T-cell (primary cell): ENCODE measurements at places on chromosomes 2 and 18.
A peak's percentile ranks its signal among the peaks of the same experiment; 100 is the strongest.

DNA sequence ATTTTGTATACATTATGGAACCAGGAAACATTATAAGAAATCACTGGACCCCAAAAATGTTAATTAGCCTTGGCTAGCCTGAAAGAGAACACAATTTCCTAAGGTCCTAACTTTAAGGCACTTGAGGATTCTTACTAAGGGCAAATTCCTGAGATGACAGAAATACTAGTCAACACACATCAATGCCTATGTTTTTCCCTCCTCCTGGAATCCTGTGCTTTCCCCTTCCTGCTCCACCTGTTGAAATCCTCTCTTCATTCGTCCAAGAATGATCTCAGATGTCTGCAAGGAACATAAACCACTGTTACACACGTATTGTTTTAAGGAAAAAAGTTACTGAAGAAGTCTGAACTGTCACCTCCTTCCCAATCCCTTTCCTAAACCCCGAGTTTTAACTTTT is 21.2 kb upstream of the DARS1 start:
- H3K4me3 ChIP-seq, result no peak overlapping the region
- no peaks in the 10 kb centered on the region for H3K27me3 ChIP-seq
- H3K36me3 ChIP-seq, result no peaks in the 10 kb centered on the region
- H3K4me1 ChIP-seq, result peaks cover 19% of the 10 kb centered on the region

- DNase-seq, result no peak
- H3K4me3 ChIP-seq, result no peak overlapping the region
- H3K27me3 ChIP-seq, result no peaks in the 10 kb centered on the region
- no peaks in the 10 kb centered on the region for H3K4me1 ChIP-seq
- H3K27ac ChIP-seq, result no peak overlapping the region
Observed at GRCh38 chr2:30860003-30860725, 52.9 kb upstream of the CAPN13 start.

DNA sequence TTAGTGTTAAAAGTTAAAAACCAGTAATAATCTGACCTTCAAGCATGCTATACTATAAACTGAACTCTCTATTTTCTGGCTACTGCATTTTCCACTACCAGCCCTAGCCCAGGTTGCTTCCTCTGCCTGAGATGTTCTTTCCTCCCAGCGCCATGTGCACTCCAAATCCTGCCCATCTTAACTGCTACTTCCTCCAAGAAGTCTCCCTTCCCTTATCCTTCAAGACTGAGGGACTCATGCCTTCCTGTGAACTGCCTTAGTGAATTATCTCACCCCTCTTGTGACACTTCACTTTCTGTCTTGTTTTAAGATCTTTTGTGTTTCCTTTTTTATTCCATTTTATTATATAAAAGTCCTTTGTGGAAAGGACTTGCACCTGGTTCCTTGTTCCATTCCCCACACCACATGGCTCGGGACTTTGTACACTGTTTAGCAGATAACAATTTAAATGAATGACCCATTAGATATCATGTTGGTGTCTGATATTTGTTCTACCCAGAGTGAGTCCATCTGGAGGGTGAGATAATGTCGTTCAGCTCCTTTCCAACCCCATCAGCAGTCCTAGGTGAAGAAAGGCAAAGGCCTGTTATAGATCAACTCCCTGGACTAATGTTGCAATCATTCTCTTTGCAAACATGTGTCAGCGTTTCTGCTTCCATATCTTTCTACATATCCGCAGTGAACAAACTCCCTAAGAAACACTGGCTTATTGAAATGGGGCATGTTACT is 20.9 kb upstream of the AGFG1 start:
- H3K36me3 ChIP-seq, result no peaks in the 10 kb centered on the region
- H3K27ac ChIP-seq, result no peak overlapping the region
- H3K27me3 ChIP-seq, result no peaks in the 10 kb centered on the region
- DNase-seq, result no peak
- no peak overlapping the region for H3K4me3 ChIP-seq

DNA sequence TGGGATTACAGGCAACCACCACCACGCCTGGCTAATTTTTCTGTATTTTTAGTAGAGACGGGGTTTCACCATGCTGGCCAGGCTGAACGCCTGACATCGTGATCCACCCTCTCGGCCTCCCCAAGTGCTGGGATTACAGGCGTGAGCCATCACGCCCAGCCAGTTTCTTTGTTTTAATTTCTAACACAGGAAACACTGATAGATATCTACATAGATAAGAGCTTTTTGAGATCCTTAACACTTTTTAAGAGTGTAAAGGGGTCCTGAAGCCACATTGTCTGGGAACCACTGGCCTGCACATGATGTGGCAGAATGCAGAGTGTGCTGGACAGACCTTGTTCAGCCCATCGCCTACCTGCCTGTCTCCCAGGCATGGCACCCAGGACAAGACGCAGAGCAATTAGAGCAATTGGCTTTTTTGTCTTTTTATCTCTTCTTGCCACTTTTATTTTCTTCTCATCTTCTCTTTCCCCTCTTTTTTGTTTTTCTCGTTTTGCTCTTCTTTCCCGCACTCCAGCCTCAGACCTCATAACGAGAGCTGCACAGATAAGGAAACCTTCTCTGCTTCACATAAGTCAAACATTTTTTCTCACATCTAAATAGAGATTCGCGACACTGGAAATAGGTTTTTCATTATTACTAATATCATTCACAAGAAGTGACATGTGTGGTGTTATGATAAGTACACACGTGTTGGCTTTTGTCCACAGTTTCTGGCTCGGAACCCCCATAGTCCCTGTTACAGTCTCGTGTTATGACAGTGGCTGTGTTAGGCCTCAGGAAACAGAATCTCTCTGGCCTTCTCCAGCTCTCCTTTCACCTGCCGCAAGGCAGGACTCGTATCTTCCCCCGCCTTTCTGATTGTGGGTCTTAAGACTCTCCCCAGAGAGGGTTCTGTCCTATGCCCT is 25.2 kb upstream of the GPR55 start:
- no peak for DNase-seq
- no peak overlapping the region for H3K4me3 ChIP-seq
- H3K27me3 ChIP-seq, result peaks cover 4% of the 10 kb centered on the region
- H3K27ac ChIP-seq, result no peak overlapping the region

GRCh38 chr2:215920244-215921100 is 92.9 kb downstream of the MREG start:
- no peak overlapping the region for H3K27ac ChIP-seq
- H3K27me3 ChIP-seq, result no peaks in the 10 kb centered on the region
- H3K4me3 ChIP-seq, result no peak overlapping the region
- DNase-seq, result peak; percentile 34

DNA sequence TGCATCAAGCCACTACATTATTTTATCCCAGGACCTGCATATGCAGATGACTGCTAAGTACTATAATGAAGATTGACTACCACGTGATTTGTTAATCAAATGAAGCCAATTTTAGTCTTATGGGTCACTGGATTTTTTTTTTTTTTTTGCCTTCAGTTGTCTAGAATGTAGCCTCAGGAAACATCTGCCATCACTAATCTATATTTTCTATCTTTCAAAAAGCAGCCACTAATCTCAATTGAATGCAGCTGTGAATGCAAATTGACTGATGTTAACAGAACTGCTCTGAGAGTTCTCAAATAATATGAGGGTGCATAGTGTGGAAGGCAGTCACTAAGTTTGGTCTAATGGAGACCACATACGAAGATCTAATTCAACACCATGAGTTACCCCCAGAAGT is 106.3 kb downstream of the ABCA12 start:
- no peak overlapping the region for H3K27ac ChIP-seq
- H3K4me3 ChIP-seq, result no peak overlapping the region
- no peaks in the 10 kb centered on the region for H3K36me3 ChIP-seq

- H3K4me1 ChIP-seq, result no peaks in the 10 kb centered on the region
- no peak overlapping the region for H3K4me3 ChIP-seq
- no peak overlapping the region for H3K27ac ChIP-seq
- no peaks in the 10 kb centered on the region for H3K36me3 ChIP-seq
Observed at GRCh38 chr2:238731961-238732360, 115.9 kb upstream of the TWIST2 start.

- H3K27me3 ChIP-seq, result no peaks in the 10 kb centered on the region
- peak overlapping the region; percentile 56 for H3K27ac ChIP-seq
- no peaks in the 10 kb centered on the region for H3K36me3 ChIP-seq
- no peak for DNase-seq
- peak overlapping the region; percentile 49 for H3K4me3 ChIP-seq
- H3K4me1 ChIP-seq, result peaks cover 11% of the 10 kb centered on the region
Observed at GRCh38 chr2:86807468-86808275, 17.0 kb upstream of the CD8A start.

DNA sequence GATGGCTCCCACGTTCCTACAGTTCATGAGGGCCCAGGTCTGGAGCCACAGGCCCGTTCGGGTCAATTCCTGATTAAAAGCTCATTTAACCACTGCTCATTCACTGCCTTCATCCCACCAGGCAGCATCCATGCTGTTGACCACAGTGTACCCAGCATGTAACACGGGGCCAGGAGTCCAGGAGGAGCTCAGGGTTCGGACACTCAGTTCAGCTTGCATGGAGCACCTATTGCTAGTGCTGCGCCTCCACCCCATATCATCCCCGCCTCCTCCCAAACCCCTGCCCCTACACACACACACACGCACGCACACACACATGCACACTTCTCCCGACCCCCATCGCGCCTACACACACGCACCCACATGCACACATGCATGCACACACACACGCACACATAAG is 72.9 kb upstream of the SNTG2 start:
- no peak for DNase-seq
- H3K4me1 ChIP-seq, result no peaks in the 10 kb centered on the region
- no peaks in the 10 kb centered on the region for H3K36me3 ChIP-seq
- H3K4me3 ChIP-seq, result no peak overlapping the region
- no peak overlapping the region for H3K27ac ChIP-seq
- peaks cover 38% of the 10 kb centered on the region for H3K27me3 ChIP-seq

DNA sequence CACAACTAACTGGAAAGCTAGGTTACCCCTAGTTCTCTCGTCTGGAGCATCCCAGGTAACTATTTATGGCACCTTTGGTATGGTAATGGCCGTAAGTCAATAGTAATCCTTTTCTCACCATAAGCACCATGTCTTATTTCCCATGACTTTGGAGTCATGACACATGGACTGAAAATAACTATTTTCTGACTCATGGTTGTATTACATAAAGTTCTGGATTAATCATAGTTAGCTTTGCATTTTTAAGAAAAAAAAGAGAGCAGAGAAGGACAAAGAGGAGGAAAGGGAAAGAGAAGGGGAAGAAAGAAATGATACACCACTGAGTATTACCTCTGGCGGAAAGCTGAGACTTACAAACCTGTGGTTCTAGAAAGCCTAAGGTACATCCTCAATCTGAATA is 99.3 kb downstream of the BIN1 start:
- H3K27me3 ChIP-seq, result peaks cover 12% of the 10 kb centered on the region
- H3K4me1 ChIP-seq, result no peaks in the 10 kb centered on the region
- no peak for DNase-seq
- H3K36me3 ChIP-seq, result no peaks in the 10 kb centered on the region
- no peak overlapping the region for H3K4me3 ChIP-seq
- no peak overlapping the region for H3K27ac ChIP-seq

DNA sequence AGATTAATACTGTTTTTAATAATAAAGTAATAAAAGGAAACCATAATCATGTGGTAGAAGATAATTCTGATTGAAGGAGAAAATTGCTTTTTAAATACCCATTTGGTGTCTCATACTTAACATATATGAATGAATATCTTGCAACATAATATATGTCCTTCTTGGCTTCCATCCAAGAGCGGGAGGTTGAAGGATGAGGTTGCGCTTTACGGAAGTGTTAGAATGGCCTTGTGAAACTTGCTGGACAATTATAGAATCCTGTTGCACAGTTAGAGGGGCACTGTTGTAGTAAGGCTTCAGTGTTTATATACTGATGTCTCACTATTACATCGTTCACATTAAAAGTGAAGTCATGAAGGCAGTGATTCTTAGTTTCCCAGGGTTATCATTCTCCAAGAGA is 9.4 kb downstream of the INSIG2 start:
- H3K4me3 ChIP-seq, result no peak overlapping the region
- H3K27me3 ChIP-seq, result no peaks in the 10 kb centered on the region
- no peak overlapping the region for H3K27ac ChIP-seq
- peaks cover 8% of the 10 kb centered on the region for H3K4me1 ChIP-seq

- no peaks in the 10 kb centered on the region for H3K27me3 ChIP-seq
- no peak overlapping the region for H3K27ac ChIP-seq
- DNase-seq, result no peak
- no peaks in the 10 kb centered on the region for H3K36me3 ChIP-seq
Observed at GRCh38 chr2:25063876-25064660, 22.2 kb downstream of the EFR3B start.

DNA sequence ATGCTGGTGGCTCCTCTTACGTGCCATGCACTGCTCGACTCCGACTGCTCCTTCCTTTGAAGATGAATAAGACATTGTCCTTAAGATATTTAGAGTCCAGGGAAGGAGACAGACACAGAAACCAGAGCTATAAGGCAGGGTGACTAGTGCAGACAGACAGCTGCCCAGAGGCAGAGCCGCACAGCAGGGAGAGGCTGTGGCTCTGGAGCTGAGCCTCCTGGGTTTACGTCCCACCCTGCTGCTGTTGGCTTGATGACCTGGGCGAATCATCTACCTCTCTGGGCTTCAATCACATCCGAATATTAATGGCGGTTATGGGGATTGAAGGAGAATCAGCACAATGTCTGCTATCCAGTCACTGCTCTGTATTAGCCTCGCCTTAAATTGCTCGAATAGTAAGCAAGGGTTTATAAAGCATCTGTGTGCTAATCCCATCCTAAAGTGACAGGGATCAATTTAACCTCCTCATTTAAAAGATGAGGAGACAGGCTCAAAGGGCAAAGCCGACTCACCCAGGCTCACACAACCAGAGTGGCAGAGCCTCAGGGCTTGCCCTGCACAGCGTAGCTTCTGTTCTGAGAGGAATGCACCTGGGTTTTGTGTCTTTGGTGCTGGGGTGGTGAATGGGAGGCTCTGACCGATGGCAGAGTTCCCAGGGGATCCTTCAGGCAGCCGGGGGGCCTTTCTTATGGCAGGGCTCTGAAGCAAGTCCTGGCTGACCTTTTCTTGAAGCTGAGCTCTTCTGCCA is 284.1 kb downstream of the MYCN start:
- H3K4me3 ChIP-seq, result no peak overlapping the region
- H3K36me3 ChIP-seq, result no peaks in the 10 kb centered on the region
- no peak for DNase-seq
- no peaks in the 10 kb centered on the region for H3K27me3 ChIP-seq
- no peaks in the 10 kb centered on the region for H3K4me1 ChIP-seq

DNA sequence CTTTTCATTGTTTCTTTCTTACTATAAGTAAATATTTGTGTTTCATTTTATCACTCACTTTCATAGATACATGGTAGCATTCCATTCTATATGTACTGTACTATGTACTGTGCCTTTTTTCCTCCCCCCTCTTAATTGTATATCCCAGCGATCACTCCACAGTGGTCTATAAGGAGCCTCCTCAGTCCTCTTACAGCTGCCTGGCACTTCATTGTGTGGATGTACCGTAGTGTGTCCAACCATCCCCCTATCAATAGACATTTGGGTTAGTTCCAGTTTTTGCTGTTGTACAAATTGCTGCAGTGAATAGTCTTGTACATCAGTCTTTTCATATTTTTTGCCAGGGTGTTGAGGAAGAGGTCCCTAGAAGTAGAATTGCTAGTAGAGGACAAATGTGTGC is 21.4 kb upstream of the DRC1 start:
- no peaks in the 10 kb centered on the region for H3K4me1 ChIP-seq
- H3K27me3 ChIP-seq, result no peaks in the 10 kb centered on the region
- DNase-seq, result no peak
- no peak overlapping the region for H3K4me3 ChIP-seq
- no peak overlapping the region for H3K27ac ChIP-seq

- H3K4me3 ChIP-seq, result no peak overlapping the region
- no peaks in the 10 kb centered on the region for H3K27me3 ChIP-seq
- no peaks in the 10 kb centered on the region for H3K4me1 ChIP-seq
- no peak overlapping the region for H3K27ac ChIP-seq
- DNase-seq, result no peak
- H3K36me3 ChIP-seq, result no peaks in the 10 kb centered on the region
Observed at GRCh38 chr2:149271575-149271974, 58.8 kb upstream of the LYPD6 start.
